ENCODE measurements at places on chromosomes 2 and 18. TPM values are rescaled to one million over a fixed set of nuclear protein-coding genes. Genes with fewer than 3 reads are reported as not detected.

DNA sequence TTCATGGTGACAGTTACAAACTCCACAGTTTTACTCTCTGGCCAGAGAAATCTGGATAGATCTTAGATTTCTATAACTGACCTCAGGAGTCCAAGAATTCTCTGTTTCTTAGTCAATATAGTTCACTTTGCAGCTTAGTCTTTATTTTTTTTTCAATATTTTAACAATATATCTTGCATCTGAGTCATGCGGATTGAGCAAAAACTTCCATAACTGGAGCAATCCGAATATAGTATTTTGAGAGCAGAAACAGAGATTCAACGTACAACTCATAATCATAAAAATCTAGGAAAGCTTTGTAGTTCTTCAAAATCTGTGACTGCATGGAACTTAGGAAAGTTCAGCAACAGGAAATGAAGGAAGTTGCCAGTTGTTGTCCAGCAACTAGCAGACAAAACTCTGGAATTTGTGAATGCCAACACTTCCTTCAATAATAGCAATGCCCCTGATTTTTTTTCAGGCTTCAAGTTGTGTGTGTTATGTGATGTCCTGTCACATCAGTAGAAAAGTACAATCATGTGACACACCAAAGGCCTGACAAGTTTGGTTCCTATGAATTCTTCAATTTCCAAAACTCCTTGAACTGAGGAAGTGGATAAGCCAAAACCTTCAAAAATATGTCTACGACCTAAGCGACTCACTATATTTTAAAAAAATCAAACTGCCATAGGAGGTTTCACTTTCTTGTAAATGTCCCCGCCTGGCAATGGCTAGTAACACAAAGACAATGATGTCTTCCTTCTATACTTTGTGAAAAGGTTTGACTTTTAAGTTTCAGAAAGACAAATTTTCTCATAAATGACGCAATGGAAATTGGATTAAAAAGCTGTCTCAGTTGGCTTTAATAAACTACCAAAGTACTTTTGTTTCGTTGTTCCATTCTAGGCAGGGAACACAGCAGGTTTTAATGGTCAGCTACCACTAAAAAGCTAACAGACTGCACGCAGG is 510.6 kb downstream of the ERBB4 start:
- H3K27ac ChIP-seq, result no peak overlapping the region
- DNase-seq, result no peak
- H3K4me3 ChIP-seq, result no peak overlapping the region
- no peaks in the 10 kb centered on the region for H3K36me3 ChIP-seq

- DNase-seq, result no peak
- no peaks in the 10 kb centered on the region for H3K4me1 ChIP-seq
- no peaks in the 10 kb centered on the region for H3K27me3 ChIP-seq
- no peak overlapping the region for H3K27ac ChIP-seq
- H3K36me3 ChIP-seq, result no peaks in the 10 kb centered on the region
Measured at GRCh38 chr2:47838686-47839085, 55.7 kb downstream of the MSH6 start.

GRCh38 chr18:24910221-24910620 is 441.7 kb downstream of the ZNF521 start:
- H3K4me1 ChIP-seq, result no peaks in the 10 kb centered on the region
- H3K4me3 ChIP-seq, result no peak overlapping the region
- H3K36me3 ChIP-seq, result no peaks in the 10 kb centered on the region
- H3K27ac ChIP-seq, result no peak overlapping the region
- DNase-seq, result no peak

DNA sequence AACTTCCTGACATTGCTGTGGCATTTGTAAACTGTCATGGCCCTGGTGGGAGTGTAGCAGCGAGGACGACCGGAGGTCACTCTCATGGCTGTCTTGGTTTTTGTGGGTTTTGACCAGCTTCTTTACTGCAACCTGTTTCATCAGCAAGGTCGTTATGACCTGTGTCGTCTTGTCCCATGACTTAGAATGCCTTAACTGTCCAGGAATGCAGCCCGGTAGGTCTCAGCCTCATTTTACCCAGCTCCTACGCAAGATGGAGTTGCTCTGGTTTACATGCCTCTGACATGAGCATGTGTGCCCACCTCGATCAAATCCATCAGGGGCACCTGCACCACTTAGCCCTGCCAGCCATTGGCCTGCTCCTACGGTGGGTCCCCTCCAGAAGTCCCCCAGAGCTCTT is 32.9 kb upstream of the SLC66A3 start:
- no peak overlapping the region for H3K27ac ChIP-seq
- H3K4me1 ChIP-seq, result no peaks in the 10 kb centered on the region
- no peak overlapping the region for H3K4me3 ChIP-seq

DNA sequence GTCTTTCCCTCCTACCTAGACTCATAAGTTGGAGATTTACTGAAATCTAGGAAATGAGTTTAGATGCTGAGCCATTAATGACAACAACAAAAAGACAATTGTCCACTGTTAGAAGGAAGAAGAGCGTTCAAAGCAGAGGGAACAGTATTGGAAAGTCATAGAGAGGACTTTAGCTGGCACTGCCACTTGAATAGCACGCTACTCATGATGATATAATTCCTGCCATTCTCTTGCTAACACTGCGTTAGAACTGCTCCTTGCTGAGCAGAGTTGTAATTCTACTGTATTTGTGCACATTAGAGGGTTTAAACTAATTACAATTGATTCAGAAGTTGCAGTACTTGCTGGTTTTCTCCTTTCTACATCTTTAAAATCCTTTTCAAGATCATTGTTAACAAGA is 9.0 kb upstream of the AFTPH start:
- no peak overlapping the region for H3K4me3 ChIP-seq
- H3K36me3 ChIP-seq, result no peaks in the 10 kb centered on the region

DNA sequence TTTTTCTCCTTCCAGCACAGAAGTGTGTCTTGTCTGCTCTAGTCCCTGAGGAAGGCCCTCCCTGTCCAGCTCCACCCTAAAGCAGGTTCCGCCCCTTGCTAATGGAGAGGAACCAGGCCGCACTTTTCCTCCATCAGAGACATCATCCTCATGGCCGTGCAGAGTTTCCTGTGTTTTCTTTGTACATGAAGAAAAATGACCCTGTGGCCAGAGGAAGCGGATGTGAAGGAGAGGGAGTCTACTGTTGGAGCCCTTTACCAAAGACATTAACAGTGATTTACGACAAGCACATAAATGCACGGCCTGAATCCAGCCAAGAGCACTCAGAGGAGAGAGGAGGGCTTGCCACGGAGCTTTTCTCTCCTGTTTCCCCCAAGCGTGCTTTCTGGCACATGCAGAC is 109.5 kb downstream of the RNF144A start:
- H3K36me3 ChIP-seq, result no peaks in the 10 kb centered on the region
- H3K27ac ChIP-seq, result no peak overlapping the region
- no peak overlapping the region for H3K4me3 ChIP-seq
- H3K4me1 ChIP-seq, result no peaks in the 10 kb centered on the region
- DNase-seq, result no peak

DNA sequence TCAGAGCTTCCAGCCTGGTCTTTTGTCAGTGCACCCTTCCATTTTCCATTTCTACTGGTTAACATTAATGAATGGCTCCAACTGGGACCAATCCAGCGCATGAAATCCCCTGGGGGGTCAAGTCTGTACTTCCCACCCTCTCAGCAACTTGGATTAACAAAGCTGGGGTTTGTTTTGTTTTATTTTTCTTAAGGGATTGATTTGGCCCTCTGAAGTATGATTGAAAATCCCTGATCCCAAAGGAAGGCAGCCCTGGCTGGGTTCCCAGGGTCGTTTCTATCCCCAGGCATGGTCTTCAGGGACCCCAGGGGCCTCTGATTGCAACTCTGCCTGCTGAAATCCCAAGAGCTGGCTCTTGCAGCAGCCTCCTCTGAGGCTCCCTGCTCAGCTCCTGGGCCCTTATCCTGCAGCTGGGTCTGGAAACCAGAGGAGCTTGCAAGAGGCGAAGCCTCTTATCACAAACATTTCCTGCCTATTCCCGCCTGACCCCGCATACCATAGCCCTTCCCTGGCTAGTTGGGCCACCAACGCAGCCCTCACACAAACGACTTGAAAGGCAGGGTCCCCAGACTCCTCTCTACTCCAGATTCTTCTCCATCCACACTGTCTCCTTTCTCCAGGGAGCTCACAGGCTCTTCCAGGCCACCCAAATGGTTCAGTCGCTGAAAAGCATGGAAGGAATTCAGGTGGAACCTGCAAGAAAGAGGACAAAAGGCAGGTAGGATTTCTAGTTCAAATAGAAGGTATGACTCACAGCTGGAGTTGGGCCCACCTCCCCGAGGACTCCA is 109.7 kb upstream of the PKDCC start:
- no peak overlapping the region for H3K4me3 ChIP-seq
- no peaks in the 10 kb centered on the region for H3K4me1 ChIP-seq
- H3K27ac ChIP-seq, result no peak overlapping the region
- no peaks in the 10 kb centered on the region for H3K36me3 ChIP-seq
- DNase-seq, result no peak

DNA sequence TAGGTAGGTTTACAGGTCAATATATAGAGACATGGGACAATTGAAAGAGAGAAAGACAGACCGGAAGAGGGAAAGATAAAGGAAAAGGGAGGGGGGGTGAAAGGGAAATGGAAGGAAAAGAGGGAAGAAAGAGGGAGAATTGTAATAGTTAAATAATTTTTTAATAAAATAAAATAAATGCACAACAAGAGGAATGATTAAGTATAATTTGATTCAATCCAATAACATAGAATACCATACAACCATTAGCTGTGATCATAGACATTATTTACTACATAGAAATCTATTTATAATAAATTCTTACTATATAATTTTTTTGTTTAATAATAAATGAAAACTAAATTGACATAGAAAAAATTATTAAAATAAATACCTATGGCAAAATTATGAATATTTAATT is 330.7 kb downstream of the NR4A2 start:
- H3K27me3 ChIP-seq, result no peaks in the 10 kb centered on the region
- H3K4me3 ChIP-seq, result no peak overlapping the region
- no peak overlapping the region for H3K27ac ChIP-seq
- no peak for DNase-seq
- no peaks in the 10 kb centered on the region for H3K36me3 ChIP-seq

Gene TNFAIP6
- not detected for total RNA-seq
